NCI-H1930 (cell line): ENCODE measurements at places on chromosomes 2 and 18.

DNA sequence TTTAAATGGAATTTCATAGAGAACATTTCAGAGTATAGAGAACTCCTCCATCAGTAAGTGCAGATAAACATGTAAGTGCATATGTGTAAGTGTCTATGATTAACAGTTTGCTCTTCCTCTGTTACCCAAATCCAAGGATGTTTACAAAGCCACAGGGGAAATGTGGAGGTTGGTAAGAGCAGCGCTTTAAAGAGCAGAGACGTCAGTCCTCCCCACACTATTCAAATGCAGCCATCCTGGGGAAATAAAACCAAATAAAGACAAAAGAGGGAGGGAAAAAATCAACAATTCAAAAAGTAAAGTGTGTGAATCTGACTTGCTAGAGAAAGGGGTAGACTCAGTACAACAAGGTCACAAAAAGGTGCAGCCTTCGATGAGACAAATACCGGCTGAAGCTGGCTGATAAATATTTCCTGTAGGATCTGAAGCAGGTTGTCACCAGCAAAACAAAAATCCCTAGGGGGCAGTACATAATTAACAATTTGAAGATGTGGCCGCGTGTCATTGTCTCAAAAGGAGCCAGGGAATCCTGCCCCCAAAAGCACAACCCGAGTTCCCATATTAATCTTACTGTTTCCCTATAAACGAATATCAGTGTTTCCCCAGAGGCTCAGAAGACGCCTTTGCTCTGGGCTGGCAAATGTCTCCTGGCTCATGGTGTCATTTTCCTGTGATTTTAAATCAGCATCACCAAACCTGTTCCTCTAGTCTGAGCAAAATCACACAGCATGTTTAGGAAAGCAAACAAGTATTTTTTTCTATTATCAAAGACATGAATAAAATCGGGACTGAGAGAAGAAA is 216.5 kb downstream of the CDCA7 start:
- peak; percentile 67 for DNase-seq

DNA sequence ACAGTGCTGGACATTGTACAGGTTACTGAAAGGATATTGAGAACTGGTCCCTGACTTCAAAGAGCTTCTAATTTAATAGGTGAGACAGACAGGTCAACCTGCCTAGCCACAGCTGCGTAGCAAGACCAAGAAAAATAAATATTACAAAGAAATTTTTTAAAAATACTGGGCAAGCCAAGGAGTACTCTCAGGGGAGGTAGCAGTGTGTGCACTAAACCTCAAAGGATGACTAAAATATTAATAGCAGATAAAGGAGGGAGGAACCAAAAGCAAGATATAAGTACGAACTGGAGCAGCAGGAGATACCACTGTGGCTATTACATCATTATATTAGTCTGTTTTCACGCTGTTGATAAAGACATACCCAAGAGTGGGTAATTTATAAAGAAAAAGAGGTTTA is 14.9 kb downstream of the SCG2 start:
- DNase-seq, result no peak

DNA sequence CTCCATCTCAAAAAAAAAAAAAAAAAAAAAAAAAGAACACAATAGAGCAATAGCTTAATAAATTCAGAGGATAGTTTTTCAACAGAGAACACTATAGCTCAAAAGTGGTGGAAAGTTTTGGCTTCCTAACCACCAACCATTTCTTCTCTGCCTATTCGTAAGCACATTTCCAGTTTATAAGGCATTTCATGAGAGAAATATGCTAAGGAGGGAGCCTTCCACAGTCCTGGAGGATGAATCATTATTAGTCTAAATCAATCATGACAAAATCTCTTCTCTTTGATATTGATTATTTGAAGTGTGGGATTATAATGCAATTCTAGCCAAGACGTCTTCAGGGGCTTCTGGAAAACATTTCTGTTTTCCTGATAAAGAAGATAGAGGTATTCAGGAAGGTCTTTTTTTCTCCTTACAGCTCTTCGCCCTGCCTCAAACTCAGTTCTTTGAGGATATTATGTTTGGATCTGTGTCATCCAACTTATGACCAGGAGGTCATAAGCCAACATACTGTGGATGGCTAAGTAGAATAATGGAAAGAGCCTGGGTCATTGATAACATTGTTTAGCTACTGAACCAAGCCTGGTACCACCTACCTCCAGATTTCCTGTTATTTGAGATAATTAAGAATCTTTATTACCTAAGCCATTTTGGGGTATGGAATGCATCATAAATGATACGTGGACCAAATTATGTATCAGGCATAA is 207.3 kb downstream of the TRIB2 start:
- no peak for DNase-seq

DNA sequence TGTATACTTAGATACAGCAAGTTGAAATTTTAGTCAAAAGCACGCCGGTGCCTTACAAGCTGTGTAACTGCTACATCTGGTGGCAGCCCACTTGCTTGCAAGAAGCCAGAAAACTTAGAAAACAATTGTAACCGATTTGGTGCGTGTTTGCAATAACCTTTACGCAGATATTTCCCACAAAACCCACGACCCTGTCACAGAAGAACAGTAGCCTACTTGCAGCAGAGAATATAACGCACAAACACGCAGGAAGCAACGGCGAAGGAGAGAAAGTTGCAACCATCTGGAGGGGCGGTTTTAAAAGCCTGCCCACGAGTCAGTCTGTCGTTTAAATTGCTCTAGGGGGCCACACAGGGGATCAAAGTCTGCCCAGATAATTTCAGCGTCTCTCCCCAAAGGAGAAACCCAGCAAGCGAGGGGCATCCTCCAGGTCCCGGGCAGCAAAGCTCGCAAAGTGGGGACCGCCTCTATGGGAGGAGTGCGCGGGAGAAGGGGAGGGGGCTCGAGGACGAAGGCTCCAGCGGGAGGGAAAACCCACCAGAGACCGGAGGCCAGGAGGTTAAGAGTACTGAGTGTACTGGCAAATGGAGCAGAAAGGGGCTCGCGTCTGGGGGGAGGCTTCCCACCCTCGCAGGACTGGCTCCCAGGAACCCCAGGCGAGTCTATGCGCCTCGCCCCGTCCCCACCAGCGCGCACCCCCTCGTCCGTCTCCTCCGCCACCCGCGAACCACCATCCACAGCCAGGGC is 1.1 kb downstream of the TLK1 start:
- peak; percentile 20 for DNase-seq

GRCh38 chr18:45962461-45962860 is 4.7 kb downstream of the EPG5 start:
- DNase-seq, result no peak

GRCh38 chr2:54956111-54956627 is 94.1 kb downstream of the RTN4 start:
- no peak for DNase-seq

GRCh38 chr2:11798701-11799435 is 52.4 kb downstream of the LPIN1 start:
- DNase-seq, result no peak
